ENCODE measurements at places on chromosomes 7 and 10.

DNA sequence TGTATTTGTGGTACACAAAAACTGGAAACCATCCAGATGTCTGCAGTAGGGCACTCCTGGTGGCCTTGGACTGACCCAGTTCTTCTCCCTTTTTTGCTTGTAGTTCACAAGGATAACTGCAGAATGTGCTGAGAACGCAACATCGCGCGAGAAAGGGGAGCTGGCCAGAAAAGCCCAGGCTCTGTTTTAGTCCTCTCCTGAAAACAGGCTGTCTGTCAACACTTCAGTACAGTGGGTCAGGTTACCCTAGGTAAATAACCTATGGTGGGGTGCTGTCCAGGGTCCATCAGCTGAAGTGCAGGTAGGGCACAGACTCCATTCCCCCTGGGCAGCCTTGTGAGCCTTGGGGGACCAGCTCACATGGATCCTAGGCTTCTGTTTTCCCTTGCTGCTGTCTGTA lies 495.8 kb downstream of the MDFIC start:
- DNase-seq, result no peak

DNA sequence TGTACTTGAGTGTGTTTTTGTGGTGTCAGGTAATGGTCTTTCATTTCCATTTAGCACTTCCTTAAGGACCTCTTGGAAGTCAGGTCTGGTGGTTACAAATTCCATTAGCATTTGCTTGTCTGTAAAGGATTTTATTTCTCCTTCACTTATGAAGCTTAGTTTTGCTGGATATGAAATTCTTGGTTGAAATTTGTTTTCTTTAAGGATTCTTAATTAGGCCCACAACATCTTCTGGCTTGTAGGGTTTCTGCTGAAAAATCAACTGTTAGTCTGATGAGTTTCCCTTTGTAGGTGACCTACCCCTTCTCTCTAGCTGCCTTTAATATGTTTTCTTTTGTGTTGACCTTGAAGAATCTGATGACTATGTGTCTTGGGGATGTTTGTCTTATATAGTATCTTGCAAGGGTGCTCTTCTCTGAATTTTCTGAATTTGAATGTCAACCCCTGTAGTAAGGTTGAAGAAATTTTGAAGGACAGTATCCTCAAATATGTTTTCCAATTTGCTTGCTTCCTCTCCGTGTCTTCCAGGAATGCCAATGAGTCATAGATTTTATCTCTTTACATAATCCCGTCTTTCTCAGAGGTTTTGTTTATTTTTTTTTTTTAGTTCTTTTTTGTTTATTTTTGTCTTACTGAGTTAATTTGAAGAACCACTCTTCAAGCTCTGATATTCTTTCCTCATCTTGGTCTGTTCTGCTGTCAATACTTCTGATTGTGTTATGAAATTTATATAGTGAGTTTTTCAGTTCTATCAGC lies 70.2 kb downstream of the SLC39A12 start:
- DNase-seq, result no peak

DNA sequence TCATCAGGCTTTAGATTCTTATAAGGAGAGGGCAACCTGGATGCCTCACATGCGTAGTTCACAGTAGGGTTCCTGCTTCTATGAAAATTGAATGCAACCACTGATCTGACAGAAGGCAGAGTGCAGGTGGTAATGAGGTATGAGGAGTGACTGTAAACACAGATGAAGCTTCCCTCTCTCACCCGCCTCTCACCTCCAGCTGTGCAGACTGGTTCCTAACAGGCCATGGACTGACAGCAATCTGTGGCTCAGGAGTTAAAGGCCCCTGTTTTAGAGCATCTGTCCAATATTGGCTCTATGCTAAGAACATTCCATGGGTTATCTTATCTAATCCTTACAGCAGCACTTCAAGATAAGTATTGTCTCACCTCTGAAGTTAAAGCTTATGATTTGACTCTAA lies 213.5 kb upstream of the NRP1 start:
- DNase-seq, result no peak

- no peak for DNase-seq
Measured at GRCh38 chr10:9297580-9297979, 1243.1 kb downstream of the GATA3 start.

DNA sequence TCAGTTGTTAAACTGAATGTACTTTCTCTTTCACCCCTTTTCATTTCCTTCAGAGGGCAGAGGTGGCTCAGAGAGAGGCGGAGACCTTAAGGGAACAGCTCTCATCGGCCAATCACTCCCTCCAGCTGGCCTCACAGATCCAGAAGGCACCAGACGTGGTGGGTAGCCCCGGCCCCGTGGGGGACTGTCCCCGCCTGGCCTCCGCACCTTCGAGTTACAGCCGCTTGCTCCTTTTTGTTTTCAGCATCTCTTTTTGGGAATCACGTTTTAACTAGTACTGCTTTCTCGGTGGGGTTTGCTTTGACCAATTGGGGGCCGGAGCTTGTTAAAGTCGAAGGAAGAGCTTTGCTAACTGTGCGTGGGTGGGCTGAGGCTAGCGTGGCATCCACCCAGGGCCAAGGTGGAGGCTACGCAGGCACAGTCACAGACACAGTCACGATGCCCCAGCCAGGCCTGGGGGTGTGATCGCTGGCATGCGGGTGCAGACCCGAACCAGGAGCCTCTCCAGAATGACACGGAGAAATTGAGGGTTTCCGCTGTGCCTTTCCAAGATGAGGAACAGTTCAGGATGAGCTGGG lies 116.2 kb upstream of the SH2B2 start:
- peak; percentile 51 for DNase-seq

GRCh38 chr10:4003348-4003973 lies 218.5 kb upstream of the KLF6 start:
- no peak for DNase-seq

GRCh38 chr7:138750901-138751464 lies 46.8 kb upstream of the TMEM213 start:
- DNase-seq, result no peak

DNA sequence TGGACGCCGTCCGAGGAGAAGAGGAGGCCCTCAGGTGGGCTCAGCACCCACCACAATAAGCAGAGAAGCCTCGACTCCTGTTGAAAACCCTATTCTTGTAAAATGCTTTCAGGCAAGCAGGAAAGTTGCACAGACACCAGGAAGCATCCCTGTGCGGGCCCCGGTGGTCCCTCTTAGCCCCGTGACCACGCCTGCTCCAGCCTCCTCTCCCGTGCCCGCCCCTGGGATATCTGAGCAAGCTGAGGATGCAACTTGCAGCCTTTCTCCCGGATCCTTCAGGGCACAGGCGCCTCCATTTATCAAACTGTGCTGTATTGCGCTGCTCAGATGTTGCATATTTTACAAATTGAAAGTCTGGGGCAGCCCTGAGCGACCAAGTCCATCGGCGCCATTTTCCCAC lies 72.7 kb downstream of the CFAP46 start:
- no peak for DNase-seq

GRCh38 chr7:75878312-75878768 lies 494 bp upstream of the RHBDD2 start:
- peak; percentile 12 for DNase-seq

GRCh38 chr7:101140339-101140699 lies 13.4 kb downstream of the SERPINE1 start:
- DNase-seq, result no peak

- DNase-seq, result peak; percentile 26
Measured at GRCh38 chr7:66258409-66258808, 53.3 kb downstream of the TPST1 start.

- DNase-seq, result no peak
Measured at GRCh38 chr10:62692085-62692484, 112.4 kb upstream of the ADO start.

GRCh38 chr7:108421720-108422331 lies 34.4 kb downstream of the NRCAM start:
- no peak for DNase-seq

- DNase-seq, result peak; percentile 45
Measured at GRCh38 chr7:117872561-117873309, 506 bp downstream of the CTTNBP2 start.

DNA sequence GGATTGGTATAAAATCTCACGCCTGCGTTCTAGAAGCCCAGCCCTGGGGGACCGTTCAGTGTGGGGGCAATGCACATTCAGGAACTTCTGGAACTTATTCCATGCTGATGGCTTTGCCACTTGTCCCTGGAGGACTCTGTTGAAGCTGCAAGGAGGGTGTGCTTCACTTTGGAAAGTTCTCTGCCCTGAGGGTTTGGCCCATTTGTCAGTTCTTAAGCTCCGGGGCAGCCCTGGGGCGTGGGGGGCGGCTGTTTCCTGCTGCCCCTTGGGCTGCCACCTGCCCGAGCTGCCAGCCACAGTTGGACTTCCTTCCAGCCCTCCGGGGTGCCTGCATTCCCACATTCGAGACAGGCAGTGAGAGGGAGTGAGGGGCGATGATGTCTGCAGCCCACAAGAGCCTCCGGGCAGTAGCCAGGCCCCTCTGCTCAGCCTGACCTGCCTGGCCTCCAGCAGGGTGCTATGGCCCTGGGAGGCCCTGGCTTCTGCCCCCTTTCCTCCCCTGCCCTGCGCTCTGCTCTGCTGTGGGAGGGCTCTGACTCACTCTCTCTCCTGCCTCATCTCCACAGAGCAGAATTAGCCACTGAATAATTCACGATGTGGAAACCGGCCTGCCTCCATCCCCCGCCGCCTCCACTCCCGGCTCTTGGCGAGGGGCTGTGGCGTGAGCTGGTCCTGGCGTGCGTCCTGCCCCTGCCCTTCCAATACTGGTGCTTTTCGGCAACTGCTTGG lies 1.9 kb downstream of the TTYH3 start:
- peak; percentile 27 for DNase-seq

DNA sequence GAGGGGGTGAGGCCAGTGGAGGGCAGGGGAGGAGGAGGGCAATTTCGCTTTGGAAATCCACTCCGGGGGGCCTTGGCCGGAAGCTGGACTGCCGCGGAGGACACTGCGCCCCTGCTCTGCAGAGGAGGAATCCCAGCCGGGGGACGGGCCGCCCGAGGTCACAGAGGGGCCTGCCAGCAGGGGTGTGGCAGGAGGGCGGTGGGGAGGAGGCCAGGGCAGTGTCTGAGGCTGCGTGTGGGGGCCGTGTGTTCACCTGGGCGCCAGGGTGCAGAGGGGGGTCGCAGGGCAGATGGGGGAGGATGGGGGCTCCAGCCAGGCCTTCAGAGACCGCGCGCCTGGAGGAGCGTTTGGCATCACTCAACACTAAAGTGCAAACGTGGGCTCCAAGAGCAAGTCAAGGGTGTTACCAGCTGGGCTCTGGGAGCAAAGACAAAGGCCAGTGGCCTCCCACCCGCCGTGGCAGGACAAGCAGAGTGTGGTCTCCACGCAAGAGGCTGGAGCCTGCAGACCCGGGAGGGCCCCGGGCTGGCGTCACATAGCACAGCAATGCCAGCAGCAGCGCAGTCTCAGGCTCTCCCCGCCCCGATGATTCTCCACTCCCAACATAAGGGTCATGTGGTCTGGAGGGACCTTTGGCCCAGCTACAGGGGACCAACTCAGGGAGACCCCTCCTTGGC lies 45.3 kb upstream of the DNAJB6 start:
- no peak for DNase-seq

DNA sequence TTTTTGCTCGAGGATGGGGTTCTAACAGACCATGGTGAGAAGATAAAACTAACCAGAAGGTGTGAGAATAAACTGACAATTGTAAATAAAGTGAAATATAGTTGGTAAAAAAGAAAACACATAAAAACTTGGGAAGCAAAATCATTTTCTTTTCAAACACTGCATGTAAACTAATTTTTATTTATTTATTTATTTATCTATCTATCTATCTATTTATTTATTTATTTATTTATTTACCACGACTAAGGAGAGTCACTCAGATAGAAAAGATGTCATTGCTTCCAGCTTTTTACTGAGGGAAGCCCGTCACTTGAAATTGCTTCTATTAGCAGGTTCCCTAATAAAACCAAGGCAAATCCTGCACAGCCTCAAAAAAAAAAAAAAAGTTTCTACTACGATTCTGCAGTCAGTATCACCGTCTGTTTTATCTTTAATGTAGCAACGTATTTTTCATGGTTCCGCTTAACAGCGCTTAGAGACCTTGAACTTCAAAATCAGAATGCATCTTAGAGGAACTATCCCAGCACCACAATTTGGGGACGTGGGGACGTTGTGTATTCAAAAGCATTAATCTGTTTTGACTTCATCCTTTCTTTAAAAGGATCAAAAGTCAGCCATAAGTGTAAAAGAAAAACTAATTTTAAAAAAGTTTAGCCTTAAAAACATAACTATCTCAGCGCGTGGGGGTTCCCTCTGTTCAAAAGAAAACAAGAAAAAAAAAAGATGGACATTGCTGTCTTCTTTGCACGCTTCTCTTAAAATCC lies 33.3 kb upstream of the EBLN1 start:
- no peak for DNase-seq

- DNase-seq, result no peak
Measured at GRCh38 chr7:41438705-41439514, 264.0 kb downstream of the INHBA start.

DNA sequence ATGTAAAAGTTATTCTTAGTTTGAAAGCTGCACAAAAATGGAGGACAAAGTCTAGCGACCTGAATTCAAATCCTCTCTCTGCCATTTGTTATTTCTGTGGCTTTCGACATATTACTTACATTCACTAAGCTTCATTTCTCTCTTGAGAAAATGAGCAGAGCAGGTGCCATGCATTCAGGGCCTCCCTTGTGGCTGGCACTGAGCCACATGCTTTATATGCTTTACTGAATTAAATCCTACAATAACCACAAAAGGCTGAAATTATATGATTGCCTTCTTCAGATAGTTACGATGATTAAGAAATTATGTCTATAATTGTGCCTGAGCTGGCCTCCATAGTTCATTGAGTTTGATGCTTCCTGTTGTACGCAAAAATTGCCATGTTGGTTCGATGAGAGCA lies 98.7 kb downstream of the NPSR1 start:
- no peak for DNase-seq

DNA sequence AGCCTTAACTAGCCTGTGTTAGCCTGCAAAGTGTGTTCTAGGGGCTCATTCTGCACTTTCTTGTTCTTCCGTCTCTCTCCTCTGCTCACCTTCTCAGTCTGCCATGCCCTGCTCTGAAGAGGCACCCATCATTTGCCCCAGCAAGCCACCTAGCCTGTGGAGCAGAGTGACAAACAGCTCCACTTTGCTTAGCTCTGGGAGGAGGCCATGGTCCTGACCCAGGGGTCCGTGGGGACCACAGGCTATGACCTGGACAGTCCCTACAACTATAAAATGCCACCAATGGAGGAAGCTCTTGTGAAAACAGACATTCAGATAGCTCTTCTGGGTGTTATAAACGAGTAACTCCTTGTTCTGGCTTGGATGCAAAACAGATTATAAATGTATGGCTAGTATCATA lies 1029.6 kb downstream of the CNTNAP2 start:
- no peak for DNase-seq

DNA sequence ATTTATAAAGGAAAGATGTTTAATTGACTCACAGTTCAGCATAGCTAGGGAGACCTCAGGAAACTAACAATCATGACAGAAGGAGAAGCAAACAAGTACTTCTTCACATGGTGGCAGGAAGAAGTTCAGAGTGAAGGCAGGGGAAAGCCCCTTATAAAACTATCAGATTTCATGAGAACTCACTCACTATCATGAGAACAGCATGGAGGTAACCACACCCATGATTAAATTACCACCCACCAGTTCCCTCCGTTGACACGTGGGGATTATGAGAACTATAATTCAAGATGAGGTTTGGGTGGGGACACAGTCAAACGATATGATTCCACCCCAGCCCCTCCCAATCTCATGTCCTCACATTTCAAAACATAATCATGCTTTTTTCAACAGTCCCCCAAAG lies 124.2 kb upstream of the PCGF5 start:
- no peak for DNase-seq
